Coronary artery (tissue), 2 donors: ENCODE measurements at places on chromosomes 4 and X.

GRCh38 chr4:104524591-104524990, 29.9 kb upstream of the CXXC4 start:
- no peak for DNase-seq

DNA sequence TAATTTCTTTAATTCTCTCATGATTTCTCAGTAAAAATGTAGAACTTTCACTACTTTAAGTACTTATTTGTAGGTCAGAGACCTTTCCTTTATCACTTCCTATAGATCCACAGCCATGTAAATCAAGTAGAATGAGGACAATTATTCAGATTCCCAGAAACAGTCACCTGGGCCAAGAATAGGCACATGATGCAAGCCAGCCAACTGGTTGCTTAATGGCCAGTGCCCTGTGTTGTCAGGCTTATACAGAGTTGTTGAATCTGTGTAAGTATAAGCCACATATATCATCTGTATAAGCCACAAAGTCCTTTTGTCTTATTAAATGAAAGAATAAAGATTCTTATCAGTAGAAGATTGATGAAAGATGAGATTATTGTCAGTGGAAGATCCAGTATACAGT, 5.2 kb downstream of the BANK1 start:
- no peak for DNase-seq

GRCh38 chr4:74983253-74983635, 50.3 kb downstream of the PARM1 start:
- DNase-seq, result no peak

GRCh38 chr4:62457356-62457755, 1257.2 kb downstream of the ADGRL3 start:
- DNase-seq, result no peak

DNA sequence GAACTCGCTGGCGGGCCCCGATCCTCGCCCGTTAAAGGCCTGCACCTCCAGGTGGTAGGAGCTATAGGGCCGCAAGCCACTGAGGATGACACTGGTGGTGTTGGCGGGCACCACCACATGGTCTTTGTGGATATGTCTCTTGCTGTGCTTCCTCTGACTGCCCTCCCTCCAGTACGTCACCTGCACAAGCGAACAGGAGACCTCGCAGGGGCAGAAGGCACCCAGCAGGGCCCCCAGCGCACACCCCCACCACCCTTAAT, 20.7 kb downstream of the L1CAM start:
- no peak for DNase-seq

DNA sequence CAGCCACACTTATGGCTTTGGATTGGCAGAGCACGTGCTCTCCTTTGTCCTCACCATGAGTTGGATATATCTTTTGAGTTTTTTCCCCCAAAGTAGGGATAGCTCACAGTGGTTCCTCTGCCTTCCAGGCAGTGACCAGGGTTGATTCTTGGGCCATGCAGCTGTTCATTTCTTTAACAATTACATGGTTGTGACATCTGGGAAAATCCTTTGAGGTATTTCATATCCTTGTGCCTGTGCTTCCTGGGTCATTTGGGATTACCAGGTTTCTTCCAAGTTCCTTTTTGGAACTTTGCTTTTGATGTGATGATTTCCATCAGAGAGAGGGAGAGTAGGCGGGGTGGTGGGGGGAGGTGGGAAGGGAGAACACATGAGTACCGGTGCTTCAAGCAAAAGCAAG, 15.6 kb downstream of the BCORL1 start:
- no peak for DNase-seq

GRCh38 chr4:110109455-110109854, 89.0 kb downstream of the ELOVL6 start:
- DNase-seq, result no peak

GRCh38 chr4:138487230-138487629, 245.1 kb upstream of the SLC7A11 start:
- no peak for DNase-seq

GRCh38 chr4:85860066-85860740, 385.3 kb downstream of the ARHGAP24 start:
- DNase-seq, result no peak
